Fibroblast of gingiva (primary cell): ENCODE measurements at places on chromosomes 4 and X.

DNA sequence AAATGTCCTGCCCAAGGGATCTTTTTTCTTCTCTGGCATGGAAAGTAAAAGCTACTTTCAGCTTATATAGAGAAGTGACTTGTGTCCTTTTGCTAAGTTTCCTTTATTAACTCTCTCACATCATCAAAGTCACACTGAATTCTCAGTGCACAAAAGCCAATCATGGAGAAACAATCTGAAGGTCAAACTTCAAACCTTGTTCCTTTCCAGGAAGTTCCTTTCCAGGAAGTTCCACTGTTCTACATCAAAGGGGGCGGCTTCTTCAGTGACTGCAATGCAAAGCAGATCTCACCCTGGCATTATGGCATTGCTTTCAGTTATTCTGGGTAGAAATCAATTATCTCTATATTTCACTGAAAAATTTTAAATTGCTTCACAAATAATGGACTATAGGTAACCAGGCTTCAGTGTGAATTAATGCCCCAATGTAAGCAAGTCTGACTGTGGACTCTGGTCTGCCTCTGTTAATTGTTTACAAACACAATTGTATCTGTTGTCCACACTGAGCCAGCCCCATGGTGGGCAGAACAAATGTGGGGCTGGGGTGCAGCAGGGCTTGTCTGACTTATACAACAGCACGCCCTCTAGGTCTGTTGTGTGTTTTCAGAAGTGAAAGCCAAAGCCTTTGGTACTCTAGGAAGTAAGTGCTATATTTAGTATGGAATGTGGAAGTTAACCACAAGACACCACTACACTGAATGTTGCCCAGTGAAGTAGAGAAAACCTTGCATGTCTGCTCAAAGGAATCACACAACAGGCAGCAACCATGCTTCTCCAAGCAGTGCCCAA is 98.8 kb downstream of the CDS1 start:
- peak; percentile 50 for DNase-seq

- no peak for DNase-seq
These were observed 469.9 kb downstream of the PCDH10 start for GRCh38 chr4:133618963-133619362.

- no peak for DNase-seq
These were observed 32.9 kb upstream of the GRID2 start for GRCh38 chr4:92270908-92271307.

- DNase-seq = no peak
These were observed 40.0 kb upstream of the SMARCA5 start for GRCh38 chr4:143473334-143474126.

DNA sequence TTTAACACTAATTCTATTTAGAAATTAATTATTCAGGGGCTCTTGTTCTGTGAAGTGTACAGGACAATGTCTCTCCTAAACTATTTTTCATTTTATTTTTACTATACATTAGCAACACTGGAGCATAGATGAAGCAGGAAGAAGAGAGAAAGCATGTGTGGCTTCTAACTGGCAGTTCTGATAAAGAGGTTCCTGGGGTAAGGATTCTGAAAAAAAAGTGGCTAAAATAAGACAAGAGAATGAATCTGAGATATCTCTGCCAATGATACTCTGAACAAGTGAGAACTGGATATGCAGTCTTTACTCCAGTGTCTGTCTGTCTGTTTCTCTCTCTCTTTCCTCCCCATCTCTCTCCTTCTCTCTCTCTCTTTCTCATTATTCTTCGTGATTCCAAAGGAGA is 125.9 kb downstream of the MAML3 start:
- no peak for DNase-seq

GRCh38 chr4:139668036-139668435 is 2.4 kb downstream of the MGST2 start:
- no peak for DNase-seq

GRCh38 chr4:167775375-167775774 is 317.0 kb upstream of the ANXA10 start:
- peak; percentile 1 for DNase-seq

- no peak for DNase-seq
These were observed 1063.8 kb upstream of the INTU start for GRCh38 chr4:126568652-126569570.

GRCh38 chr4:183747931-183748670 is 89.0 kb downstream of the TRAPPC11 start:
- no peak for DNase-seq

DNA sequence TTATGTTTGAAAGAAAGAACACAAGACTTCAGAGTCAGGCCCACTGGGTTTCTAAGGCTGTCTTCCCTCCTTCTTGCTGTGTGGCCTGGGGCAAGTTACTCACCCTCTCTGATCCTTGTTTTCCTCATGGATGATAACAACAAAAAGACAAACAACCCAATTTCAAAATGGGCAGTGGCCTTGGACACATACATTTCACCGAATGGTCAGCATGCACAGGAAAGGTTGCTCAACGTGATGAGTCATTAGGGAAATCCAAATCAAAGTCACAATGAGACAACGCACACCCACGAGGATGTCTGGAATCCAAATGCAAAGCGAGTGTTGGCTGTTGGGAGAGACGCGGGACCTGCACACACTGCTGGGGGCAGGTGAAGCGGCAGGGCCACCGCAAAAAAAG is 50.8 kb upstream of the PPP2R2C start:
- DNase-seq = no peak

- no peak for DNase-seq
These were observed 361.6 kb upstream of the EMCN start for GRCh38 chr4:100879471-100879870.

- peak; percentile 83 for DNase-seq
These were observed 74.4 kb downstream of the MTMR1 start for GRCh38 chrX:150767475-150768131.
